ENCODE measurements at places on chromosomes 3 and 15.
A peak's percentile ranks its signal among the peaks of the same experiment; 100 is the strongest.

- no peak for DNase-seq
Measured at GRCh38 chr15:25093455-25094029, 138.8 kb downstream of the SNRPN start.

GRCh38 chr3:150059729-150060128 is 89.0 kb upstream of the PFN2 start:
- DNase-seq: peak; percentile 64

DNA sequence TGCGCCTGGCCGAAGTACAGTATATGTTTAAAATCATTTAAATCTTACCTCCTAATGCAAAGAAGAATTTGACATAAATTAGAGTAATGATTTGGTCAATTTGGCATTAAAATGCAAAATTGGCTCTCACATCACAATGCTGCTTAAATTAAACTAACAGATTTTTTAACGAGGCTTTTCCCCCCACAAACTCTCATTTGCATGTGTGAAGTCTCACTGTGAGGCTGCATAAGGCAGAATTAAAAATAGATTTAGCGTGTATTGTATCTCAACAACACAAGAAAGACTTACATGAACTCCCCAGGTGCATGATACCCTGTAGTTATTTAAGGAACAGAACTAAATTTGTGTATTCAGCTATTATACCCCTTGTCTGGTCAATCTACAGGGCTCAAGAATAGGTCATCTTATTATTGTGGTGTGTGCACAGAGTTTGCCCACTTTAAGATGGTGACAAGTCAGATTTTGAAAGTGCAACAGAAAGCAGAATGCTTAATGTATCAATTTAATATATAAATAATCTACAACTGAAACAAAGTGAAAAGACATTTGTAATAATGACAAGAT is 897.9 kb downstream of the EPHA3 start:
- DNase-seq: no peak

- no peak for DNase-seq
Measured at GRCh38 chr3:98782824-98783500, 19.8 kb downstream of the ST3GAL6 start.

- DNase-seq: no peak
Measured at GRCh38 chr3:178513546-178514380, 22.5 kb upstream of the KCNMB2 start.

DNA sequence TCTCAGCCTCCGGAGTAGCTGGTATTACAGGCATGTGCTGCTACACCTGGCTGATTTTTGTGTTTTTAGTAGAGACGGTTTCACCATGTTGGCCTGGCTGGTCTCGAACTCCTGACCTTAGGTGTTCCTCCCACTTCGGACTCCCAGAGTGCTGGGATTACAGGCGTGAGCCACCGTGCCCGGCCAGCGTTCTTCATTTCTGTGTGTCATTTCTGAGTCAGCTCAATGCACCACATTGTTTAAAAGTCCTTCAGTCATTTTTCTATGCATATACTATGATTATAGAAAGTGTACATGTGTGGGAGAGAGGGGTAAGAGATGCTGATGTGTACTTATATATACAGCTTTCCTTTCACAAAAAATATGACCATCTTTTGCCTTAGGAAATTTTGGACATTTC is 2.1 kb downstream of the QTRT2 start:
- no peak for DNase-seq

DNA sequence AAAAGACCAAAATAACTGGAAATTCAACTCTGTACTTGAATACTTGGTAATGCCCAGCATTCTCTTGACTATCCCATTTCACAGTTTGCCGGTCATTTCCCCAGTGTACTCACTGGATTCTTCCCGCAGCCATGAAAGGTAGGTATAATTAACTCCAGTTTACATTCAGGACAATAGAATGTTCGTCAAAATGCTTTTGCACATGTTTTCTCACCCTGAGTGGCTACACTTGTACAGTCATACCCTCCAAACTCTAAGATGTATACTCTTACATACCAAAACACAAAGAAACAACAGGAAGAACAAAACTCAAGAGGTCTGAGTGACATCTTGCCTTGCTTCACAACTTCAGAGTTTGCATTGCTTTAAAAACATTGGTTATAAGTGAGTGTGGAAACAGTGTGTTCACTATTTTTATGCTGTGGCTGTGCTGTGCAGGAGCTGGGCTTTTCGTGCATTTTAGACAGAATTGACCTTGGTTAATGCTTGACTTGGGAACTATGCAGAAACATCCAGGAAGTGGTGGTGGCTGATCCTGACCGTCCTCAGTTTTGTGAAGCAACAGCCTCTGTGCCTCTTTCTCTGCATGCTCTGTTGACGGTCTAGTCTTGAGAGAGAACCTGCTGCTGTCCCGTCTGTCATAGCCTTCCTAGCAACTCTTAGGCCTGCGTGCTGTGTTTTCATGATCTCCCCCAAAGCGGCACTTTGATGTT is 90.5 kb downstream of the IGF1R start:
- no peak for DNase-seq

DNA sequence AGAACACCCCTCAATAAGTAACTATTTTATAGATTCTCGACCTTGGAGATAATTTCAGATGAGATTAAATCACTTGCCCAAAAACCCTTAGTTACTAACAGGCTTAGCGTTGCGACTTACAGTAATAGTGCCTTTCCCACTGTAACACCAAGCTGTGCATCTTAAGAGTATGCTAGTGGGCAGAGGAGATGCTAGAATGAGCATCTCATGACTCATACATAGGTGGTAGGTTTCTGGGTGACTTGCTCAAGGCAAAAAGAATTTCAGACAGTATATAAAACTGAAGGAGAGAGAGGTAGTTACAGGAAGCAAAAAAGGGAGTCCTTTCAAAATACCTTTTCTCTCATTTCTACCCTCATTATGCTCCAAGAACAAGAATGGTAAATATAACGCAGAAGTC is 3.9 kb downstream of the KATNBL1 start:
- no peak for DNase-seq
